ENCODE measurements at places on chromosomes 11 and 22.
A peak's percentile ranks its signal among the peaks of the same experiment; 100 is the strongest.

GRCh38 chr11:61742391-61742790, 10.0 kb upstream of the MYRF start:
- no peak for DNase-seq

DNA sequence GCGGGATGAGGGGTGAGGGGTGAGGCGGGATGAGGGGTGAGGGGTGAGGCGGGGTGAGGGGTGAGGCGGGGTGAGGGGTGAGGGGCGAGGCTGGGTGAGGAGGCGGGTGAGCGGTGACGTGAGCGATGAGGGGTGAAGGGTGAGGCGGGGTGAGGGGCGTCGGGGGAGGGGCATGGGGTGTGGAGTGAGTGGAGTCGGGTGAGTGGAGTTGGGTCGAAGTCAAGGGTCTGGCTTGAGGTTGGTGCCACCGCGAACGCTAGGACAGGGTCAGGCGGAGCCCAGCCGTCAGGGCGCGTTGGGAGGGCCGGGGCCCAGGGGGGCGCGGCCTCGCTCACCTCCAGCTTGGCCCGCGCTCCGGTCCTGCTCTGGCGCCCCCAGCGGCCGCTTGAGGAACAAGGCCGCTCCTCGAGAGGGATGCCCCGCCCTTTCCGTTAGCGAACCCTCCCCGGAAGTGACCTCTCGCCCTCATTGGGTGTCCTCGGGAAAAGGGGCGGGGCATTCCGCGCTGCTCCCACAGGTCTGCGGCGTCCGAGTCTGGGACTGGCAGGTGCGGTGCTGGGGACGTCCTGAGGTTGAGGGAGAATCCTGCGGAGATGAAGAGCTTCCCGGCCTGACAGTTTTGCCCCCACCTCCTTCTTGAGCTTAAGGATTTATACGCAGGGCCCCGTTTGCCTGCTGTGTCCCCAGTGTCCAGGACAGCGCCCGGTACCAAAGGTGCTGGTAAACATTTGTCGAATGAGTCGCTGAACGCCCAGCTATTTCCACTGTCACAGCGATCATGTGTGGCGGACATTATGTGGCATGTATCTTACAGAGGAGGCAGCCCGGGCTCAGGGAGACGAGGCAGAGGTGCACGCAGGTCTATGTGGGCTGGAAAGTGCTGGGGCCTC, at the start of gene SYCE3:
Gene SYCE3 (minus strand): TSS at position 397 of the 890 bp plus-strand sequence. CDS start 6,514 bp downstream, outside the sequence.
- peak; percentile 96 for DNase-seq

DNA sequence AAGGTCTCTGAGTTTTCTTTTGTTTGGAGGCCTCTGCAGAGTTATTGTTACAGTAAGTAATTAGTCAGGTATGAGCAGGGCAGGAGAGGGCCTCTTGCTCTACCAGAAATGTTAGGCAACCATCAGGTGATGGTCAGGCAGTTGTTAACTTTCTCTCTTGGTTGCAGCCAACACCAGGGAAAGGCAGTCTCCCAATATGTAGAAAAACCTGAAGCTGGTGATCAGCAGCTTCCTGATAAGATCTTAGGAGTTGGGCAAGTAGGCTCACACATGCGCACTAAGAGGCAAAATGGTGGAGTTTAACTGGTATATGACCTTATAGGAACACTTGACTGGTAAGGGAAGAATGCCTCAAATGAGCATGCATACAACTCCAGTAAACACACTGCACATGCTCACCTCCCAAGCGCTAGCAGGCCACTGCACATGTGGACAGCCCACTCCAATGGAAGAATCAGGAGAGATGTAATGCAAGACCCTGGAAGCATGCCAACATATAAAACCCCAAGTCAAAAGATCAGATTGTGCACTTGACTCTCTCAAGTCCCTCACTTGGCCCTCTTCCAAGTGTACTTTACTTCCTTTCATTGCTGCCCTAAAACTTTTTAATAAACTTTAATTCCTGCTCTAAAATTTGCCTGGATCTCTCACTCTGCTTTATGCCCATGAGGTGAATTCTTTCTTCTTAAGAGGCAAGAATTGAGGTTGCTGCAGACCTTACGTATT, 23.7 kb upstream of the SLC35F2 start:
- DNase-seq, result no peak

- DNase-seq, result no peak
Observed at GRCh38 chr11:1270476-1270875, 39.0 kb downstream of the TOLLIP start.

DNA sequence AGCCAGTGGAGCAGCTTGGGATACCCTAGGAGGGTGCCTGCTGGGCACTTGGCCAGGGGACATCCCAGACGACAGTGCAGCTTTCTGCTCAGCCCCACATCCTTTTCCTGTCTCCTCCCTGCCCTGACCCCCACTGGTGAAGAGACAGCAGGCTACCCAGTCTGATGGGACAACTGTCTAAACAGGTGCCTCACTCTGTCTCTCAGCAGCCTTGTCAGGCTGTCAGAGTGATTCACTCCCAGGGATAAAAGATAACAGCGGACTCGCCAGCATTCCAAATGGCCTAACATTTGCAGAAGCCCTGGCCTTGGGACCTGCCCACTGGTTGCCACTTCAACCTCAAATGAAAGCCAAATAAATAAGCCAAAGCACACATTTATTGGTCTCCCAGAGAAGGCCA, 318.6 kb upstream of the PLET1 start:
- no peak for DNase-seq

DNA sequence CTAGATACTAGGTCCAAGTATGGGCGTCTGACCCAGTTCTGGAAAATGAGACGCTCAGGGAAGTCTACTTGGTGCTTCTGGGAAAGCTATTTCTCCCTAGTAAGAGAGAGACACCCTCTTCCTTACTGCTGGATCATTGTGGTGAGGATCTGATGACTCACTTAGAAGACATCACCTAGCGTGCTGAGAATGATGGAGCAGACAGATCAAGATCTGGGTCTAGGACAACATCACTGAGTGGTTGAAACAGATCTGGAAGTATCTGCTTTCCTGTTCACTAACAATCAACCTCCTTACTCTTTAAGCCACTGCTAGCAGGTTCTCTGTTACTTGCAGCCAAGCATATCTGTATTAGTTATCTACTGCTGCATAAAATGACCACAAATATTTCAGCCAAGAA, 38.3 kb upstream of the HMGXB4 start:
- no peak for DNase-seq

DNA sequence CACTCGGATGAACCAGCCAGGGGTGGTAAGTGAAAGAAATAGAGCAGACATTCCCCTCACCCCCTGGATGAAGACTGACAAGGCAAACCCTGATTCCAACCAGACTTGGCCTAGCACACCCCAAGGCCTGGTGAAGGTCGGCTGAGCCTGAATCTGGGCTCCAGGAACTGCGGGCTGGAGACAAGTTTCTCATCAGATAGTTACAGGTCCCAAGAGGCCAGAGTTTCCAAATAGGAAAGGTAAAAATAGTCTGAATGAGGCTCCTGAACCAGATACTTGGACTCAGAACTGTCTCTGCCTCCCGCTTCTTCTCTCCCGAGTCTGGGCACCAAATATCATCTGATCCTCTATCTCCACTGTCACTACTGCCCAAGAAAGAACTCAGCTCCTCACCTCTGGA, 7.8 kb downstream of the ZMAT5 start:
- no peak for DNase-seq

DNA sequence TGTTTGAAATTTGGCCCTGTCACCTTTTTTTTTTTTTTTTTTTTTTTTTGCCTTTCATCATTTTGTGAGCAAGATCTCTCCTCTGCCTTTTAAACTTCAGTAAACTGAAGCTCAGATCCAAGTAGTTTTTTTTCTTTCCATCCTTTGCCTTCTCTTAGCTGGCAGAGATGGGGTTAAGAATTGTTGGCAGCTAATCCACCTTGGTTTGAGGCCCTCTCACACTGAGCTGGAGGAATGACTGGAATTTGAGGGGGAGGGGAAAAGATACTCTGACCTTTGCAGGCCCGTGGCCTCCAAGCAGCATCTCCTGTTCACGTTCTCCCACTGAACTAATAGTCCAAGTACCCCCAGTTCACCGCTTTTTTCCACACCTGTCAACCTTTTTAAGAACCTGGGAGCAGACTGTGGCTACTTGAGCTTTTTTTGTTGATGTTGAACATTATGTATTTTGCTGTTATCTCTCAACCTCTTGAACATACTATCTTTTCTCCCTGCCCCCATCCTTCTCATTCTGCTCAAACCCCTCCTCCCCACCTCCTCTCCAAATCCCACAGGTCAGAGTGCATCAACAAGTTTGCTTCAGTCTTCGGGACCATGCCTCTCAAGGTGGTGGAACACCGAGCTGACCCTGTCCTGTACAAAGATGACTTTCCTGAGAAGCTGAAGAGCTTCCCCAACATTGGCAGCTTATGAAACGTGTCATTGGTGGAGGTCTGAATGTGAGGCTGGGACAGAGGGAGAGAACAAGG, 66.2 kb downstream of the ALX4 start:
- no peak for DNase-seq

GRCh38 chr11:11105361-11105760, 247.5 kb upstream of the ZBED5 start:
- no peak for DNase-seq

DNA sequence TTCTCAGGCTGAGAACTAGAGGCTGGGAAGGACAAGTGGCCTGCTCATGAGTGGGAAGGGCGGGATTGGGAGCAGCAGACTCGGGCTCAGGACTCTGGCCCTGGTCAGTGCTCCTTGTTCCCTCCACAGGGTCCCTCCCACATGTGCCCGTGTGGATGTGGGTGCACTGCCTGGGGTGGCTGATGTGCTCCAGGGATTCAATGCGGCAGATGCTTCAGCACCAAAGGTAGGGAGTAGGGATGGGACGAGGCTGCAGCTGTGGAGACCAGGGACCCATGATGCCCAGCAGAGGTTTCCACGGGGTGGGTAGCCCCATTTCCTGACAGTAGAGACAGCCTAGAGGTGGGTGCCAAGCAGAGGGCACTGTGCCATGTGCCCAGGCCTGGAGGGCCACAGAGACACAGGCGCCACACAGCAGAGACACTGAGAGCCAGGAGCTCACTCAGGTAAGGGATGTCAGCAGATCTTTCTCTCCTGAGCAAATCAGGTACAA, 89.5 kb downstream of the GGTLC2 start:
- DNase-seq, result peak; percentile 2

DNA sequence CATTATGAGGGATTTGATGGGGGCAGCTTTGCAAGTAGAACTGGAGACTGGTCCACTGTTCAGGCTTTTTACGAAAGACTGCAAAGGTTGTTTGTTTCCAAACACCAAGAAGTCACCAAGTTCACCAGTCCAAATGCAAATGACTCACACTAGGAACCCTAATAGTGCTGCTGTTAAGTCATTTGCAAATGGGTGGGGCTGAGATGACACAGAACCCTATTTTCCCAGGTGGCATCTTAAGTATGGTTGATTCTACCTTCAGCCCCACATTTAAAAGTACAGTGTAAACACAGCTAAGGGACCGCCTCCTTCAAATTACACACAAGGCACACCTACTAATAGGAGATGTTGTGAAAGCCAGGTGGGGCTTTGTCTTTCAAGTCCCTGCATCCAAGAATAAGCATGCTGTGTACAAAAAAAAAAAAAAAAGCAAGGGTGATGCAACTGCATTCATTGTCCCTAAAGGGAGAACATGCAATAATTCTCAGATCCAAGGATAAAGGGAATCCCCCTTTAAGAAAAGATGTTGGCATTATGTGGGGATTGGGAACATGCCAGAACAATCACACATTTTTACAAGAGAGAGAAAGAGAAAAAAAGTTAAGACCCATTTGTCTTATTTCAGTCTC, 27.3 kb downstream of the BDNF start:
- DNase-seq, result no peak

- DNase-seq, result no peak
Observed at GRCh38 chr11:130601764-130602460, 153.5 kb downstream of the ADAMTS15 start.

DNA sequence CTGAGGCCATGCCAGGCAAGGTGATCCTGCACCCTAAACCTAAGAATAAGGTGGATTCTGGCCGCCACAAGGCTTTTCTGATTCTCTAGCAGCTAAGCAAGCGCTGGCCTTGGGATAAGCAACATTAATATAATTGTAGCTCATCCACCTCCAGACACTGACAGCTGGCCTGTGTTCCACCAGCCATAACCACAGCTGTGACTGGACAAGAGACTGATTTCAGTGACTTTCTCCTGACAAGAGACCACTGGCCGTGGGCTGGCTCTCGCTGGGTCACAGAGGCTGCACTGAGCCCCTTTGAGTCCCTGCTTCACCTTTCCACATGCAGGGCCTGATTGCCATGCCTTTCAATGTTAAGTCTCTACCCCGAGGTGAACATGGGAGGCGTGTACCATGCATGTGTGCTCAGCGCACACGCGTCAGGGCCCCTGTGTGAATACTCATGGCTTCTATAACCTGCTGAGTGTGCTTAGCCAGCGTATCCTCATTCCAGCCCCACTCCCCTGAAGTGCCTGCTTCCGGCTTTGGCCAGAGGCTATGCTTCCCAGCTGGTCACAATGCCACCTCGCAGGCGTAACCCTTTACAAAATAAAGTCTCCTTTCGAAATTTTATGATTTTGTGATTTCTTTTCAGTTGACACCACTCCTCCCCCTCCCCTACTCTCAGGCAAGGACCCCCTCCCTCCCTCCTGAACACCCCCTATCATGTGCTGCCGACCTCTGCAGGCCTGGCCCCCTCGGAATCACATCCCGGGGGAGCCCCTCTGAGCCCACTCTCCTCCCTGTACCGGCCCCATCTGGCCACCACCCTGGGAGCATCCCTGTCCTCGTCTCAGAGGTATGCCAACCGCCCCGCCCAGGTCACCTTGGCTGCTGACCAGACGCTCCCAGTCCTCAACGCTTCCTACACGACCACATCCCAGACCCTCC, 128.1 kb downstream of the CTTN start:
- DNase-seq, result no peak

Measured in T-helper 2 cell treated with Interferon-gamma antibody and Interleukin-4, amounts not matched to agents 5 μg/mL and 100 μg/mL, for 36 hours (primary cell).